NCI-H1417 (cell line): ENCODE measurements at places on chromosomes 13 and 19.
A peak's percentile ranks its signal among the peaks of the same experiment; 100 is the strongest.

GRCh38 chr19:718991-719512, 10.3 kb downstream of the PALM start:
- no peak for DNase-seq

DNA sequence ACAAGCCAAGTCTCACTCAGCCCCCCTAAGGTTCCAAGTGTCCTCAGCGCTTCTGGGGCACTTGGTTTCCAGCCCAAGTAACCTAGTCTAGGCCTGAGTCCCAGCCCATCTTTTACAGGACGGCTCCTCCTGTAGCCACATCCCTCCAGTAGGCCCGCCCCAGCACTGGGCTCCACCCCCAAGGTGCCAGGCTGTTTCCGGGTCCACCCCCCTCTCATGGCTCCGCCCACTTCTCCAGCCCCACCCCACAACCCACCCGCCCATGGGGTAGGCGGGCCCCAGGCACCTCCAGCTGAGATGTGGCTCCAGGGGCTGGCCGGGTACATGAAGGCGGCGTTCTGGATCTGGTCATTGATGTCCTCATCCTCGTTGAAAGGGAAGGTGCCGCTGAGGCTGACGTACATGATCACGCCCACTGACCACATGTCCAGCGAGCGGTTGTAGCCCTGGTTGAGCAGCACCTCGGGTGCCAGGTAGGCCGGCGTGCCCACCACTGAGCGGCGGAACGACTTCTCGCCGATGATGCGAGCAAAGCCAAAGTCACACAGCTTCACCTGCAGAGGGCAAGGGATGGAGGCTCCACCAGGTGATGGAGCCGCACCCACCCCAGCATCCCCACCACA, 17.2 kb upstream of the DACT3 start:
- no peak for DNase-seq

- no peak for DNase-seq
Observed at GRCh38 chr13:21240586-21240985, 64.1 kb downstream of the MRPL57 start.

DNA sequence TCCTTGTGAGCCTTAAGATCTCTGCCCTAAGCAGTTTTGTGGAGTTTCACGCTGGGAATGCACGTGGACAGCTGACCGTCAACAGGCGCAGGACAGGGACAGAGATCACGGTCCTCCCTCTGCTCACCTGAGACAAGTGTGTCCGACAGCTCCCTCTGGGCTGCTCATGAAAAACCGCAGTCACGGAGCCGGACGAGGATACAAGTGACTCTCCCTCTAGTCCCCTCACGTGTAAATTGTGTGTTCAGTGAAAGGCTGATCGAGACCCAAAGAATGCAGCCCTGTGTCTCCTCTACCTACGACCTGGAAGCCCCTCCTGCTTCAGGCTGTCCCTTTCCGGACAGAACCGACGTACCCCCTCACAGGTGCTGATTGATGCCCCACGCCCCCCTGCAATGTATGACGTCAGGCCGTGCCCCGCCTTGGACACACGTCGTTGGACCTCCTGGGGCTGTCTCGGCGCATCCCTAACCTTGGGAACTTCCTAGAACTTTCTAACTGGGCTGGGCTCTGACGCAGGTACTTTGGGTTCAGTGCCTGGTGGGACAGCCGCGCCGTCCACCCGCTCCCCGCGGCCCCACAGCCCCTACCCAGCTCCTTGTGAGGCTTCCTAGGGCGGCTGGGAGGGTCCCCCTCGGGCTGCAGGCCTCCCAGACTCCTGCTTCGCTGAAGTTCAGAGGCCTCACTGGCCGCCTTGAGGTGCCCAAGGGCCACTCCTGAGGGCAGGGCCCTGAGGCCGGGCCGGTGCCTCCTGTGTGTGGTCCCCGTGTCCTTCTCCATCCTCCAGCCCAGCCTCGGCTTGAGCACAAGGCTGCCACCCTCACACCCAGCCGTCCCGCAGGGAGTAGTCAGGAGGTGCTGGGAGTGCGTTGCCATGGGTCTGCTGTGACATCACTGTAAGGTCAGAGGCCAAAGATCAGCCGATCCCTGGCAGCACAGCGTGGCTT, at the start of gene C13orf46:
Gene C13orf46 (minus strand): TSS at position 859 of the 947 bp plus-strand sequence. CDS start 79 bp downstream, at position 780.
- DNase-seq: no peak

- no peak for DNase-seq
Observed at GRCh38 chr19:11540645-11541044, 2.0 kb downstream of the CNN1 start.

- no peak for DNase-seq
Observed at GRCh38 chr13:112857914-112858490, 111.0 kb upstream of the MCF2L start.

- DNase-seq: no peak
Observed at GRCh38 chr19:6935069-6935468, 47.7 kb downstream of the ADGRE1 start.

DNA sequence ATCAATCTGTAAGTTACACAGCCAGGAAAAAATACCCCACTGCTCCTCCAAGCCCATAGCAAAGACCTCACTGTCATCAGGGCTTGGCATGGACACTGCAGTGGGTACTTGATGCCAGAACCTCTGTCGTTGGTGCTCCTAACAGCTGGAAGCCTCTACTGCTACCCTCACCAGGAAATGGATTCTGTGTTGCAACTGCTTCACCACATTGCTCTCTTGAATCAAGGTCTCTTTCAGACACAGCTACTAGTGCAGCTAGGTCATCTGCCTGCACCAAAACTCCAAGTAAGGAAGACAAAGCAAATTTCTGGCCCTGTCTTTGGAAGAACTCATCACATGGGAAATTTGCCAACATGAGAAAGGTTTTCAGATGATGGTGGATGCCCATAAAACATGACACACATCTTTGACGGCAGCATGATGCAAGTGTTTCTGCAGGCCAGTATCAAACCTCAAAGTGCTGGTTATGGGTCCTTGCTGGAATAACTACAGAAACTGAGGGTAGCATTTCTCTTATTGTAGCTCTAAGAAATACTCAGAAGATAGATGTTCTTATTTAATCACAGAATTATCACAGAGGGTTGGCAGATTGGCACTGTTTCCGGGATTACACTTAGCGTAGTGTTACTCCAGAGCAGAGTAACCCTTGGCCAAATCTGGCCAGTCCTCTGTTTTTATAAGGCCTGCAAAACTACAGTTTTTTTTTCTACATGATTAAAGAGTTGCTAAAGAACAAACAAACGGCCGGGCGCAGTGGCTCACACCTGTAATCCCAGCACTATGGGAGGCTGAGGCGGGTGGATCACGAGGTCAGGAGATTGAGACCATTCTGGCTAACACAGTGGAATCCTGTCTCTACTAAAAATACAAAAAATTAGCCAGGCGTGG, 12.9 kb upstream of the PCCA start:
- no peak for DNase-seq

DNA sequence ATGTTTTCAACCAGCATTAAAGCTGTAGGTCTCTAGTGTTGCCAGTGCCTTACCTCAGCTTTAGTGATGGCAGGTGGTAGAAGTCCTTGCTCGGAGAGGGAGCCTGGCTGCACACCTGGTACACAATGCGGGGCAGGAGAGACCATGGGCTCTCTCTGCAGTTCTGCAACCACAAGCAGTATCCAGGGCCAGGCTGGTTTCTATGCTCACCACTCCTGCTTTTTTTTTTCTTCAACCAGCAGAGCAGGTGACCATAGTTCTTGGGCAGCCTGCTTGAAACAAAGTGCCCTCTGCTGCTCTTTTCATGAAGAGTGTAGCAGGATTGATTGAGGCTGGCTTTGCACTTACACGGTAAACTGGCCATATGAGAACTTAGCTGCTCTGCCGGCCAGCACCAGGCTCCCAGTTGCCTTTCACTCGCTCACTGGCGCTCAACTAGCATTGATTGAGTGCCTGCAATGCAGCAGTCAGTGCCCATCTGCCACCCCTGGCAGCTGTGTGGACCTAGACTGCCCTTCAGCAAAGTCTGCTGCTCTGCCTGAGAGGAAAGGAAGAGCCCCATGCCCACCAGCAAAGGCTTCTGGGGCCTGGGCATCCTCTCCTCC, 4.4 kb upstream of the CHAMP1 start:
- peak; percentile 58 for DNase-seq

DNA sequence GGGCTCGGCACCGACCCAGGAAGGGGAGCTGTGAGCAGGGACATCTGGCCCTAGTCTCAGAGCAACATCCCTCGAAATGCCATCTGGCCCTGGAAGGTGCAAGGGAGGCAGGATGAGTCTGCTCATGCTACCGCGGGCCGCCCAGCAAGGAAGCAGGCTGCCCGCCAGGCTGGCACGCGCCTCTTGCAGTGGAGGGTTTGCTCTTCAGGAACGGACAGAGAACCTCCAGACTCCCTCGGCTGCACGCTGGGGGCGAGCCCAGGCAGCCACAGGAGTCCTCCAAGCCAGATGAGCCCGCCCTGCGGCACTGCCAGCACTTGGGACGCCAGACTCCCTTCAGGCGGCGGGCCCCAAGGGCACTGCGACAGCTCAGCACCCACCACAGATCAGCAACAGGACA, 10.1 kb upstream of the ATP8B3 start:
- no peak for DNase-seq

GRCh38 chr13:112812306-112813055, 122.6 kb downstream of the ATP11A start:
- DNase-seq: no peak
